Kidney capillary endothelial cell (primary cell): ENCODE measurements at places on chromosomes 6 and 20.

DNA sequence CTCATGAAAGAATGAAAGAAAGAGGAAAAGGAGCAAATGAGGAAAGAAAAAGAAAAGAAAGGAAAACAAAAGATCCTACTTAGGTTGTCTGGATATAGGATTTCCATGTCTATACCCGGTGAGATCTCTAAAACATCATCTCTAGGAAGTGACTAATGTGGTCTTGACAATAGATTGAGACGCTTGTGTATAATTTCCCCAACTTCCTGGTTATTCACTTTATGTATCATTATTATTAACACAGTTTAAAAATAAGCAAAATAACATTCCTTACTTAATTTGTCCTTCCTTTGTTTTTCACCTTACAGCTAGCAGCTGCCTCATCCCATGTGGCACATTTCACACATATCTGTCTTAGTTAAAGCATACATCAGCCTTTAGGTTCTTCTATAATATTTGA lies 27.0 kb downstream of the LAMA4 start:
- DNase-seq: peak; percentile 94

DNA sequence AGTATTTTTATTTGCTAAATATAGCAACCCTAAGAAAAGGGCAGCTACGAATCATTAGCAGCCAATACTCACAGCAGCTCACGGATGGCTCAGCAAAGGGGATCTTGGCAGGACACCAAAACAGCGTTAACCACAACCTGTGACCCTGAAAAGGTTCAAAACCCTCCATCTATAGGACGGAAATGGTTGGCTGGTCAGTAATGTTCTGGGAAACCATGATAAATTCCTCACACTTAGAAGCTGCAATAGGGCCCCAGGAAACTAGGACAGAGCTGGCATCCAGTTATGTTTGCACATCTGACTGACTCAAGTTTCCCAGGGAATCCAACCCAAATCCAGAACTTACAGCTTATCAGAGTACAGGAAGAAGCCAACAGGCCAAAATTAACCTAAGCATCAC lies 30.9 kb upstream of the PTPRT start:
- no peak for DNase-seq

- DNase-seq: no peak
Observed at GRCh38 chr6:129818251-129818650, 42.9 kb downstream of the TMEM244 start.

DNA sequence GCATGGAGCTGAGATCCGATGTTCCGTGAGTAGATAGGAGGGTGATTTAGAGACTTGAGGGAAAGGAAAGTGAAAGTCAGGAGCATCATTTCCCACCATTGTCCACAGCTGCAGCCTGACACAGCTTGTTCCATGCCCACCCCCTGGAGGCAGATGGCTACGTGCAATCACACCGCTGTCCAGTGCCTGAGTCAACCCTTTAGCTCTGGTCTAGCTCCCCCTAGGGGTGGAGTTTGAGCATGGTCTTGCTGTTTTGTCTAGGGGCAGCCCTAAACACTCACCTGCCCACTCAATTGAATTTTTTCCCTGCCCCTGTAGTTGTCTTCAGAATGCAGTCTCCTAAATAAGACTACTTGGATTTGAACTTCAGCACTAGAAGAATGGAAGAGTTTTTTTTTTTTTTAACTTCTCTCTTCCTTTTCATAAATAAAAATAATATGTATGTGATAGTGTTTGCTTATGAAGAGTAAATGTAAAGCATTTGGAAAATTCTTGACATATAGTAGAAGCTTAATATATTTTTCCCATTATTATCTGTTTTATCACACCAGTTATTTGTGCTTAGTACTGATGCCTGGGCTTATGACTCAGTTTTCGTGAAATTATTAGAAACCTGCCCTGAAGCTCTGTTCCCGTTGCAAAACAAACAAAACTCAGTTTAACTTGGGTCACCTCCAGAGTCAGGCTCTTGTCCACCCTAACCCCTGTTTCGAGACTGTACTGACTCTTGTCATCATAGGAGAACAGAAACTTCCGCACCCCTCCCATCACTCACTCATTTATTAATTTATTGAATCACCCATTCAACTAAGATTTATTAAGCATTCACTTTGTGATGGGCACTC lies 814.8 kb downstream of the MAFB start:
- DNase-seq: peak; percentile 84

DNA sequence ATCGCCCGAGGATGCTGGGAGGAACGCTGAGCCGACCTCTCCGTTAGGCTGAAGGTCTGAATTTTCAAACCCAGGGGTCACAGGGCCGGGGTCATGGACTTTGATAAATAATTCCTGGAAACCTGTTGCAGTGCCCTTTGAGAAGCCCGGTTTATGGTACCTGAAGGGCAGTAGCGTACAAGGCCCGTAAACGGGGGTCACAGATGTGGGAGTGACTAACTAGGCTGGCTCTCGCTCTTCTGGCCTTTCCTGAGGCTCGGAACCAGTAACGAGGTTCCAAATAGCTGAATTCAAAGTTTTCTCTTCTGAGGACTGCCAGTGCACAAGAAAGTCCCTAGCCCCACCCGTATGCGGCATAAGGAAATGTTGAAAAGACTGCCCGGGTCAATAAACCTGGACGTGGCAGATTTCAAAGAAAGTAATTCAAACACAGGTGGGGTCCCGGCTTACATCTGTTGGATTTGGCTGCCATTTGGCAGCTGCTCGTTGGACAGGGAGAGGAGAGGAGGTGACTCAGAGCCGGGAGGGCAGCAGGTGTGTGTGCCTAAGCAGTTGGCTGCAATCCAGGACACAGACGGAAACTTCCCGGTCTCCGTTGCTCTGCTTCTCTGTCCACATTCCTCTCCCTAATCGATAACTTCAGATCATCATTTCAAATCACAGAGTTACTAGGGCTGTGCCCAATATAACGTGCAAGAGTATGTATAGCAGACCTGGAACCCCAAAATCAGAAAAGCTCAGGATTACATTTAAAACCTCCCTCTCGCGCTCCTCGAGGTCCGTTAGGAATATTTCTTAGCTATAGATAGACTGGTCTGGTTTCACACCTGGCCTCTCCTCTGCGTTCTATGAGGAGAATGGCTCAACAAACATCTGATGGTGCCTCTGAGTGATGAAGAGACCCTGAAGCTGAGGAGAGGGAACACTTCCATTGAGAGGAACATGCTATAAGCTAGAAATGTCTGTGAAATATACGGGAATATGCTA lies 765 bp upstream of the GMDS start:
- peak; percentile 21 for DNase-seq

GRCh38 chr20:35991142-35991771 lies 22.9 kb downstream of the CNBD2 start:
- no peak for DNase-seq

DNA sequence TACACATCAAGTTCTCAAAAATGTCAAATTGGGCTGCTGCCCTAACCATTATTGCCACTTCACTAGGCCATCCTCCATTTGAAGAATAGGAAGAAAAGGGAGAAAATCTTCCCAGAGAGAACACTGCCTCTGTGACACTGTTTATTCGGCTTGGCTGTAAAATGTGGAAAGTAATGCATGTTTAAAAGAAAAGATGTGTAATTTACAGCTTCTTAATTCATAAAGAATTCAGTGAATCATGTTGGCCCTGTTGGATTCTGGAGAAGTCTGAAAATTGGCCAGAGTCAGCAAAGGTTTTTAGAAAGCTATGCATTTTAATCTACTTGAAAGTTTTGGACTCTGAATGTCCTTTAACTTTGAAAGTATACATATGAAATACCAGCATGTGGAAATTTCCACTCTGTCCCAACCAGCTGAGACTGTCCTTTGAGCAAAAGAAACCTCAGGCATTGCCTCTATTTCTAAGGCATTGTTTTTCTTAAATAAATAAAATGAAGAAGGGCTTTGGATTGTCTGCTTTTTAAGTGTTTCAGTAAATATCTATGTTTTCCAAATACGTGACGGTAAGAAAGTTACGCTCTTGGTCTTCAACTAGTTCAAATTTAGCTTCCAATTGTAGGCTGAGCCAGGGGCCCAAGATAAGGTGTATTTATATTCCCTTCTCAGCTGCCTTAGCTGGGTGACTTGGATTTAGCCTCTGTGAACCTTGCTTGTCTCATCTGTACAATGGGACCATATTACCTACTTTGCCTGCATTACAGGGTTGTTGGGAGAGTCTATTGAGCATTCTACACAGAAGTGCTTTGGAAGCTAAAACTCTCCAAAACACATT lies 222.2 kb downstream of the UST start:
- DNase-seq: no peak

DNA sequence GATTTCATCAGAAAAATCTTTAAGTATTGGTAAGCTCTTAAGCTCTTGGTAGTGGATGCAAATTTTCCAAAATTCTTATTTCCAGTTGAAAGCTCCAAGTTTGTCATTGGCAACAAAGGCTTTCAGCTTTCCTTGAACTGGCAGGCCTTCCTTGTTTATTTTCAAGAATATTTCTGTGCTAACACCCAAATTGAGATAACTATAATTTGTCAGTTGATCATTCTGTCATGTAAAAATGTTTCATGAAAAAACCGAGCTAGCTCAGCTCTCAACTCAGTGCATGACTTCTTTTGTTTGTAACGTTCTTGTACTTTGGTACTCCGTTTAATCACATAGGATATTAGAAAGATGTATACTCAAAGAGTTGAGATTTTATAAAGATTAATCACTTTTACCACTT lies 38.9 kb upstream of the CALHM6 start:
- DNase-seq: no peak

DNA sequence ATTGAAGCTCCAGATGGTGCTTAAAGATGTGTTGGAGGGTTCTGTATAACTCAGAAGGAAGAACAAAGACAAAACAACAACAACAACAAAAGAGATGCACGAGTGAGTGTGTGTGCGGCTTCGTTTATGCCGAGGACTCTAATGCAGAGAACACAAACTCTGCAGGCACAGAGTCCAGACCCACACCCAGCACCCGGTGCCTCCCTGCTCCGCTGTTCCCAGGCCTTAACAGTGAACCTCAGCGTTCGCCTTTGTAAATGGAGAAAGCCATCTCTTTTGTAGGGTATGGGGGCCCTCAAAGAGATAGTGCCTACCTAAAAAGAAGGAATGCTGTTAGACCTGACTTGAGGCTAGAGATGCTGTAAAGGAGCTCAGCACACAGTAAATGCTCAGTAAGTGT lies 243.3 kb downstream of the ERMARD start:
- no peak for DNase-seq

GRCh38 chr6:167566711-167567141 lies 241.8 kb downstream of the TTLL2 start:
- no peak for DNase-seq

GRCh38 chr6:156760377-156760776 lies 16.8 kb upstream of the ARID1B start:
- DNase-seq: no peak

DNA sequence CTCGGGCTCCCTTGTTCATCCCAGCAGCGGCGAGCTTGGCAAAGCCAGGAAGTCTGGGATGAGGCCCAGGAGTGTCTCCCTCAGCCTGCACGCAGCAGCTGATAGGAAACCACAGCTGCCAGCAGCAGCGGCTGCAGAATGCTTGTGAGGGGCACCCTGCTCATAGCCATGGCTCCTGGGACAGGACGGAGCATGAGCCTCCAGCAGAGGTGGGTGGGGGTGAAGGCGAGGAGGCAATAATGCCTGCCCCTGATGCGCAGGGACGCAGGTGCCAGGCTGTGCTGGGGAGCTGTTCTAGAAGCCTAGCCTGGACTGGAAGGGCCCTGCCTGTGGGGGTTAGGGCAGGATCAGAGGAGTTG lies 157.9 kb downstream of the CD83 start:
- DNase-seq: no peak

- no peak for DNase-seq
Observed at GRCh38 chr6:168534265-168534664, 93.3 kb downstream of the SMOC2 start.

GRCh38 chr6:103680116-103680515 lies 1179.6 kb downstream of the HACE1 start:
- DNase-seq: no peak

DNA sequence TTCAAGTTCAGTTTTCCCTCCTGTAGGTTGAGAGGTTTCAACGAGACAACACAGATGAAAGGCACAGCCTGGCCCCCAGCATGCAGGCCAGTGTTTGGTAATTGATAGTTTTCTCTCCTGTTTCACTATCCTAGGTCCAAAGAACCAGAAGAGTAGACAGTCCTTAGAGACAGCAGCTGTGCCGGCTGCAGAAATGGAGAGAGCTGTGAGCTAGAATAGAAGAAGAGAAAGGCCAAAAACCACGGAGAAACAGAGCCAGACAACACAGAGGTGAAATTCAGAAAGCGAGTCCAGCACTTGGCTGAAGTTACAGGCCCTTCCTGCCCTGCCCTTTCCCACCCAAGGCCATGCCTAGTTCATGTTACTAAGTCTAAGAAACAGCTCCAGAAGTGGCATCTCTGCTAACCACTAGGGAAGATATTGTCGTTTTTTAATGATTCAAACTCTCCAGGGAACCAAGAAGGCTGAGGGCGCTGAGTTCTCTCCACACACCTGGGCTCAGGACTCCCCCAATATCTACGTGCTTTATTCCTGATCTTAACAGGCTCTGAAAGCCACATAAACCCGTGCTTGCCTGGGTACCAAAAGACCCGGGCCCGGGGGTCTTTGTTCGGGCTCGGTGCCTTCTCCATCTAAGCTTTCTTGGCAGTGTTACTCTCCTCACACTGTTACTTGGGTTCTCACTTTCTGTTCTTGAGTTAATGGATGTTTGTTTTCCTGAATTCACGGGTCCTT lies 16.5 kb upstream of the RBPJL start:
- DNase-seq: no peak

DNA sequence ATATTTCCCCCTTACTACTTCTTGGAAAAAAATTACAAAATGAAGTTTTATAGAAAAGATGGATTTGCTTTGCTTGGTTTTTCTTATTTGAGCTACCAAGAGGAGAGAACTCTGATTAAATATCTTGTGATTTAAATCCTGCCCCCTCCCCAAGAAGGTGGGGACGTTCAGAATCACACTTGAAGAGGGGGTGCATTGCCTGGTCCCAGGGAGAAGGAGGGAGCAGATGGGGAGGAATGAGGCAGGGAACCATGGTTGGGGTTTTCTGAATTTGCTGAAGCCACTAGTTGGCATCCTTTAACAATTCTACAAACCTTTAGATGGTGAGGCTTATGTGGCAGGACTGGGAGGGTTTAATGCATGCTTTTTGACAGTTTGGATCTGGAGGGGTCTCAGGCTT lies 5.5 kb downstream of the PCK1 start:
- no peak for DNase-seq

DNA sequence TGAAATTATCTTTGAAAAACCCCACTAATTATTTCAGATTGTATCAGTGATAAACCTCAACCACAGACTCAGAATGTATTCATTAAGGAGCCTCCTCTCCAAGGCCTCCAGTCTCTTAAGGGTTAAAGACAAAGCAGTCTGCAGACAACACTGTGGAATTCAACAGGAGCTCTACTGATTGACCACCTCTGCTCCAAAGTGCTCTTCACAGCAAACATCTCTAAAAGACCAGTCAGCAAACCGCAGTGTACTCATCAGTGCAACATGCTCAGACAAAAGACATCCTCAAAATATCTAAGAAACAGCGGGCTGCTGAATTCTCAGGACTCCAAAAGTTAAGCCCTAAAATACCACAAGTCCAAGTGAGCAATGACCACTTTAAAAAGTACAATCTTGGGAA lies 42.0 kb downstream of the UQCC1 start:
- DNase-seq: no peak

- DNase-seq: no peak
Observed at GRCh38 chr6:149139782-149140136, 177.8 kb upstream of the TAB2 start.
